ENCODE measurements at places on chromosomes 2 and 18. TPM values are rescaled to one million over a fixed set of nuclear protein-coding genes. Genes with fewer than 3 reads are reported as not detected.

ELOA2 gene
- total RNA-seq, result not detected

SCYGR4 gene
- total RNA-seq, result not detected

SLC38A11 gene
- not detected for total RNA-seq

ABCB11 gene
- total RNA-seq, result under 0.01 TPM

ITGA6 gene
- total RNA-seq, result 414 TPM
